ENCODE measurements at places on chromosomes 3 and 15.
A peak's percentile ranks its signal among the peaks of the same experiment; 100 is the strongest.

DNA sequence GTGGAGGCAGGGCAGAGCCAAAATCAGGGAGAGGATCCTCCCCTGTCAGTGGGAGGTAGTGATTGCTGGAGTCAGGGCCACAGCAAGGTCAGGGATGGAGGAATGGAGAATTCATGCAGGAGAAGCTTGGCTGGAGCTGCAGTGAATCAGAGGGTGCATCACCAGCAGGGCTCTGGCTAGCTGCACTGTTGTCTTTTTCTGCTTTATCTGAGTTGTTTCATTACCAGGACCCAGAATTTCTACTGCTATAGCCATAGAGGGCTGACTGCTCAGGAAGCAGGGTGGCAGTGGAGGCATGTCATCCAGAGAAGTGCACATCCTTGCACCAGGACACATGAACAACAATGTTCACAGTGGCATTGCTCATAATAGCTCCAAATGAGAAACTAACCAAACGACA is 113.5 kb upstream of the GALNT15 start:
- no peak for DNase-seq

GRCh38 chr3:42556089-42556632 is 25.6 kb downstream of the SEC22C start:
- no peak for DNase-seq

DNA sequence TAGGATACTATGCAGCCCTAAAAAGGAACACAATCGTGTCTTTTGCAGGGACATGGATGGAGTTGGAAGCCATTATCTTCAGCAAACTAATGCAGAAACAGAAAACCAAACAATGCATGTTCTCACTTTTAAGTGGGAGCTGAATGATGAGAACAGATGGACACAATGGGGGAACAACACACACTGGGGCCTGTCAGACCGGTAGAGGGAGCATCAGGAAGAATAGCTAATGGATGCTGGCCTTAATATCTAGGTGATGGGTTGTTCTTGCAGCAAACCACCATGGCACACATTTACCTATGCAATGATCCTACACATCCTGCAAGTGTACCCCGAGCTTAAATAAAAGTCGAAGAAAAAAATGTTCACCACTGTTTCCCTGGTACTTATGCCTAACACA is 17.5 kb downstream of the SENP7 start:
- DNase-seq, result no peak

DNA sequence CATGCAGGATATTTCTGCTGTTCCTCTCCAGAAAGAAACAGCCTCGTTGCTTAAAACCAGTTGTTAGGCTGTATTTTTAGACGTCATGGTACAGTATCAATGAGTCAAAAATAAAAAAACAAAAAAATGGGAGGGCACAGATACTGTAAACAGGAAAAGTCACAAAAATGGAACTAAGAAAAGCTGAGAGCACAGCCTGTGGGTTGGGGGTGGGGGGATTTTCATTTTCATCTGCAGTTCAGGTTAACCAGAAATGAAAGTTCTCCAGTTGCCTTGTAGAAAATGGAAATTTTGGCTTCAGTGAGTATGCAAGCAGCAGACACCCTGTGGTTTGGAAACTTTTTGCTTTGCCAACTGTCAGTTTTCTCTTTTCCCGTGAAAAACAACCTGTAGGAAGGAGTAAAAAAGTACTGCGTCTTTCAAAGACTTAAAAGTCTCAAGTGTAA is 59.0 kb downstream of the FRMD4B start:
- no peak for DNase-seq

DNA sequence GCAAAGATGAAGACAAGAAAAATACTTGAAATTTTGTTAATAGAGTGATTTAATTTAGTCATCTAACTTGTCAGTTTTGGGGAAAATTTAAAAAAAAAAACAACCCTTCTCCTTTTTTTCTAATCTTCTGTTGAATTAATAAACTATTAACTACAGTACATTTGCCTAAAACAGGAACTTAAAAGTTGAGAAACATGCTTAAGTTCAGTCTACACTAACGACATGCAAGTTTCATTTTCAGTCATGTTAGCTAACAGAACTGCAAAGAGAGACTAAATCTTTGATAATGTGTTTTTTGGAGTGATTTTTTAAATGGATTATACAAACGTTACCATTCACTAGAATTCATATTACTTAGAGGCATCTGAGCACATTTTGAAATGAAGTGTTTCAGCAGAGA is 71.9 kb upstream of the MBNL1 start:
- peak; percentile 90 for DNase-seq

DNA sequence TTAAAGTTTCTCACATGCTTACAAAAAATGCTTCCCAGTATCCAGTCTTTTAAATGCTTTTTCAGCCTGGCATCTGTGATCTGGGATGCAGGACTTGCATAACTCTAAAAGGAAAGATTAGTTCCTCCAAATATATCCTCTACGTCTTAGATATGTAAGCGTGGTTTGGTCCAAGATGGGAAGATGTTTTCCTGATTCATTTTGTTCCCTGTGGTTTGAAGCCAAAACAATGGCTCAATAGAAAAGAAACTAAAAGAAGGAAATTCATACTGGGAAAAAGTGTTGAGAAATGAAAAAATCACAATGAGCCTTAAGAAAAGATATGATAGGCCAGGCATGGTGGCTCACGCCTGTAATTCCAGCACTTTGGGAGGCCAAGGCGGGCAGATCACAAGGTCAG is 1002.8 kb downstream of the NAALADL2 start:
- no peak for DNase-seq
